ENCODE measurements at places on chromosomes 11 and 22.

DNA sequence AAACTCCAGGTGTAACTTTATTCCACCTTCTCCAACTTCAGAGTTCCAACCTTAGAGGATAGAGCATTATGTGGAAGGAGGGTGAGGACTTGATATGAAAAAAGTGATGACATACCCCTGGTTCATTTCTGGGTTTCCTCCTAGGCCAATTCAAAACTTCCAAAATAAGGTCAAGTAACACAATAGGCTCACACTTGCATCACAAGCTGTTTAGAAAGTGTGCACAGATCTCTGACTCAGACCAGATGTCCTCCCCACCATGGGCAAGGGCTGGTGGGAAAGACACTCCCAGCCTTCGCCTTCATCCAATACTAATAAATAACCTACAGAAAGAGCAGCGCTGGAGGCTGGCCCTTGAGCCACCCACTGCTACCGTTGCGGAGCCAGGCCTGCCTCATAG, 5.8 kb upstream of the BUD13 start:
- no peak for DNase-seq

- DNase-seq = no peak
Observed at GRCh38 chr22:34946339-34946985, 119.5 kb upstream of the ISX start.

DNA sequence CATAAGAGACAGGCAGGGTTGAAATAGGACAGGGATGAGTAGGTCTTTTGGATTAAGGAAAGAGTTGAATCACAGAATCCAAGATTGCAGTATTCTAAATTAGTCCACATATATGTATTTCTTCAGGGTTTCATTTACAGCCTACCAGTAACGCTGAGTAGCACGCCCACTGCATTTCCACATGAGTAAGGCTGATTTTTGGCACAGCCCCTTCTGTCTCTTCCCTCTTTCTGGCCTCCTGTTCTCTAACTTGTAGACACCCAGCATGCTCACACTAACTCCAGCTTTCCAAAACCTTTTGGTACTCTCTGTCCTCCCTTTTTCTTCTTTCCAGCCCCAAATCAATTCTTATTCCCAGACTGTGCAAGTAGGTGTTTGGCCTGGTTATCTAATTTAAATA, 3.7 kb upstream of the SIK2 start:
- DNase-seq = no peak

GRCh38 chr22:44406341-44407170, 91.5 kb downstream of the RTL6 start:
- no peak for DNase-seq

DNA sequence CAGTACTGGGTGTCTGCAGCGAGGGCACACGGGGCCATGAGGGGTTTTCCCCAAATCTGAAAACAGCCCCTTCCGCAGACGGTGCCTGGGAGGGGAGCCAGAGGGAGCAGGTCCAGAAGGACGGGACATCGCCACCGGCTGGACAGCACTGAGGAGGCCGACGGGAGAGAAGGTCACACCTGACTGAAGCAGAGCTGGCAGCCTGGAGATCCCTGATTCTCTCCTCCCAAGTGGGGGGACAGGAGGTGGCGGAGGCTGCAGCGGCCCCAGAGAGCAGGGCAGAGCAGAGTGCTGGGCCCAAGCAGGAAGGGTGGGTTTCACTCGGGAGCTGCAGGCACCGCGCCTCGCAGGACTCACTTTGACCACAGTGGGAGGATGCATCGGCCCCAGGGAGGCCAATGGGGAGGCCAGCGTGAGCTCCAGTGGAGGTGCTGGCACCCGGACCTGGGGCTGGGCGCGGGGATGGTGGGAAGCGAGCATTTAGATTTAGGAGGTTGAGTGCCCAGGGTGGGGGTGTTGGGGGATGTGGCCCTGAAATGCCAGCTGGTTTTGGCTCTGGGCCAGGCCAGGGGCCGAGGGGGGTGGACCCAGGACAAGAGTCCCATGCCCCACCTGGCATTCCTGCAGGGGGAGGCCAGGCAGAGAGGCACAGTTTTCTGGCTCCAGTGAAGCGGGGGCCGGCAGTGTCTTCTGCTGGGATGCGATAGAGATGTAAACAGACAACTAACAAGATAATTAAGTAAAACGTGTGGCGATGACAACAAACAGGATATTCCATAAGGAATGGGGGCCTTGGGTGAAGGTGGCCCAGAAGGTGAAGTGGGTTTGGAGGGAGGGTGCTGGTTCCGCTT, 92.3 kb upstream of the FGF3 start:
- DNase-seq = no peak

GRCh38 chr22:33354928-33355327, 296.7 kb upstream of the SYN3 start:
- no peak for DNase-seq

- no peak for DNase-seq
Observed at GRCh38 chr11:125342281-125342930, 153.7 kb downstream of the FEZ1 start.

GRCh38 chr11:94546886-94547285, 3.2 kb downstream of the FUT4 start:
- DNase-seq = no peak

GRCh38 chr22:17472932-17473331, 90.4 kb upstream of the SLC25A18 start:
- no peak for DNase-seq

DNA sequence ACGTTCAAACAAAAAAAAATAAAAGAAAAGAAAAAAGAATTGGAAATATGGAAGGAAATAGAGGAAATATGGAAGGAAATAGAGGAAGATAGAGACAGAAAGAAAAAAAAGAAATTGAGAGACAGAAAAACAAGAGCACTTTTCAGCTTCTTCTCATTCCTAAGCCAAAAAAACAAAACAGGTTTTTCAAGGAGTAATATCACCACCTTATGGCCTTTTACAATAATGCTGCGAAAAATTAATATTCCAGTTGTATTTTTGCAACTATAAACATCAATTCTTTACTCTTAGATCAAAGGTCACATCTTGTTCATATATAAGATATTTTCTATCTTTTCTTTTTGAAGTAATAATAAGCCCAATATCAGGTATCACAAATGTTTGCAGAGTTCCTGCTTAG, 328.3 kb downstream of the FAT3 start:
- no peak for DNase-seq
